ENCODE measurements at places on chromosomes 4 and X. TPM values are rescaled to one million over a fixed set of nuclear protein-coding genes. Genes with fewer than 3 reads are reported as not detected.

The SNCA gene
- 31.6 TPM for total RNA-seq

The TASL gene
- total RNA-seq = not detected

The MAGED4B gene
- total RNA-seq = 1.6 TPM

The SATL1 gene
- total RNA-seq = not detected

The ANOS1 gene
- total RNA-seq = 0.26 TPM

The FABP2 gene
- not detected for total RNA-seq

The NPY1R gene
- 0.26 TPM for total RNA-seq

The PPP1R2C gene
- not detected for total RNA-seq

The G6PD gene
- 17.4 TPM for total RNA-seq

The HTR2C gene
- total RNA-seq = not detected

The SCRG1 gene
- not detected for total RNA-seq

The MGST2 gene
- total RNA-seq = 28.7 TPM

The FAM47A gene
- total RNA-seq = not detected

The ARMCX4 gene
- total RNA-seq = 0.79 TPM

The MAGEA11 gene
- not detected for total RNA-seq

The SLITRK4 gene
- total RNA-seq = under 0.01 TPM

The IL2RG gene
- 0.26 TPM for total RNA-seq

The DSPP gene
- not detected for total RNA-seq

The DMRTC1 gene
- not detected for total RNA-seq

The NAT8L gene
- not detected for total RNA-seq

The MAOA gene
- total RNA-seq = 126 TPM

The ADAM29 gene
- not detected for total RNA-seq

The GRIA3 gene
- 0.51 TPM for total RNA-seq

The COX7B2 gene
- total RNA-seq = not detected

The DHRSX gene
- total RNA-seq = 19.0 TPM

The TMSB15A gene
- total RNA-seq = not detected

The CXCL11 gene
- not detected for total RNA-seq

The LIN54 gene
- total RNA-seq = 9.6 TPM

The PLP1 gene
- not detected for total RNA-seq

The AMBN gene
- not detected for total RNA-seq

All from bronchial epithelial cell (primary cell).